NCI-H1417 treated with DMSO at 0.1 percent for 48 hours (cell line): ENCODE measurements at places on chromosomes 7 and 10.
A peak's percentile ranks its signal among the peaks of the same experiment; 100 is the strongest.

DNA sequence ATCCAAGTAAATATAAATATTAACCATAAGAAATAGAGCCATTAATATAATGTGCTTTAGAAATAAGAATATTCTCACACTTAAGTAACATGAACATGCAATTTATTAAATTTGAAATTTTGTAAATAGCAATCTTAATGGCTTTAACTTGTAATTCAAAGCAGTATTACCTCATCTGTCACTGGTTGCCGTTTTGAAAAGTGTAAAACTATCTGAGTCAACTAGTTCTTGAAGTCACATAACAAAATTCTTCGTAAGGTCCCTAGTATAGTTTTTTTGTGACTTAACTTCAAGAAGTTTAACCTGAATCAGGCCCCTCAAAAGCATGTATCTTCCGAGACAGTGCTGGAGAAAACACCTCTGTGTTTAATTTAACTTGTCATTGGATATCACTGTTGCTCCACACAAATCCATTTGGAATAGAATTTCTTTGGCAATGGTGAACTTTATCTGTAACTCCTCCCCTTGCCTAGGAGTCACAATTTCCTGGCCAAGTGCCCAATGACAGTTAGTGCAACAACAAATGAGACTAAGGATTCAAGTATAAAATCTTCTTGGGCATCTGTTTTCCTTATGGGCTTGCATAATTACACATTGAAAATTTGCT is 47.1 kb downstream of the NT5C2 start:
- DNase-seq: no peak

DNA sequence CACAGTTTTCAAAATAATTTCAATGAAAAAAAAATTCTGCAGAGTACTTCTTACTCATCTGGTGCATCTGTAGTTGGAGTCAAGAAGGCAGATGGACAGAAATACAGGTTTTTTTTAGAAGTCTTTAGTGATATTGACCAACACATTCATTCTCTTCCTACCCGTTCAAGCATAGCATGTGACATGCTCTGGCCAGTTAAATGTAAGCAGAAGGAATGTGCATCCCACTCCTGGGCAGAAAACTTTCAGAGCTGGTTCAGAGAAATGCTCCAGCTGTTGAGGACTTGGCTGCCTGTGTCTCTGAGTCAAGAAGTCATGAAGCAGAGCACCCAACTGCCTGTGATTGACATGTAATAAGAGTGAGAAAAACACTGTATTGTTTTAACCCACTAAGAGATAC is 665.3 kb upstream of the IGFBP3 start:
- no peak for DNase-seq

GRCh38 chr7:81648716-81649115 is 121.1 kb downstream of the HGF start:
- DNase-seq: no peak

DNA sequence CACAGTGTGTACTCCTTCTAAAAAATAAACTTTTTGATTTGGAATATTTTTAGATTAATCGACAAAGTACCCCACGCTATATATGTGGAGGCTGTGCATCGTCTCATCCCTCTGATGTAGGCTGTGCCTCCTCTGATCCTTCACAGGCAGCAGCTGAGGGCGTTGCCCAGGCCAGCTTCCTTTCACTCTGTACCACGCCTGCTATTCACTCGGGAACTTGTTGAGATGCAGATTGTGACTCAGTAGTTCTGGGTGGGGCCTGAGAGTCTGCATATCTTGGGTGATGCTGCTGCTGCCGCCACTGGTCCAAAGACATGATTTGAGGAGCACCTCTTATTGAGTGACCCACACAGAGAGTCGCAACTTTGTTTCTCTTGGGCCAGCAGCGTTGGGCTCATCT is 7.9 kb upstream of the C10orf120 start:
- DNase-seq: no peak

DNA sequence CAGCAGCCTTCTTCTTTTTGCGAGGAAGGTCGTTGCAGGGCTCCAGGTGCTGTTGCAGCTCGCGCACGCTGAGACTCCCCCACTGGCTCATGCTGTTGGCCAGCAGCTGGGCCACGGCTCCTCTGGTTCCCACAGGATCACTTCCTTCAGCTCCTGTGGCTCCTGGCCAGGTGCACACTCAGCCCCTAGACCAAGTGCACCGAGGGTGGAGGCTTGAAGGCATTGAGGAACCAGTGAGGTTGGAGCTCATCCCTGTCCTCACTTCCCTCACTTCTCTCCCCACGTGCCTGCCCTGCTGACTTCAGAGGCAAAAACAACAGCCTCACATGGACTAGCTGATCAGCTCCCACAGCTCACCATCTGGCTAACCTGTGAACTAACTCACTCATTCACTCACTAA is 46.2 kb upstream of the ADRB1 start:
- DNase-seq: no peak

- DNase-seq: no peak
Observed at GRCh38 chr10:52082307-52082706, 231.8 kb upstream of the DKK1 start.

DNA sequence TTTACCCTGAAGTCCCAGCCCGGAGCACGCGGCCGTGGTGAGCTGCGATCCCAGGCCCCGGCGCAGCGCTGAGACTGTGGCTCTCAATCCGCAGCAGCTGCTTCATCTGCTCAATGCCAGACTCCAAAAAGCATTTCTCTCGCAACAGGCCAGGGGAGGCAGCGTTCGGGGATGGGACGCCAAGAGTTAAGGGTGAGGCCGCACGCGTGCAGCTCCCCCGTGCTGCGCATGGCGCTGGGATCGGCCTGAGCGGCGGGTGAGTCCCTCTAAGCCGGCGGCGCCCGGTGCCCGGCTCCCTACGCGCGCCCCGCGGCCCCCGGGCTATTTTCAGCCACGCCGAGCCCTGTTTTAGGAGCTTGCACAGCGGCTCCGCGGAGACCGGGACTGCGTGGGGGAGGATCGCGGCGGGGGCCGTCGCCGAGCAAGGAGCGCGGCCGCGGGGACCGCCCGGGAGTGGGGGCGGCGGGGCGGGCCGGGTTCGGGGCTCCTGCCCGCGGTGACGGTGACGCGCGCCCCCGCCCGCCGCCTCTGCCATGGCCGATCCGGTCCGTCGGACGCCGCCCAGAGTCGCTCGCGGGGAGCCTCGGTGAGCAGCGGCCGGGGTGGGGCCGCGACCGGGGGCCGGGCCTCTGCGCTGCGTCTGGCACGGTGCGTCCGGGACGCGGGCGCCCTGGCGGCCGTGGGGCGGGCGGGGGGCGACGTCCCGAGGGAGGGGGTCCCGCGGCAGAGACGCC is 29.4 kb upstream of the JAKMIP3 start:
- no peak for DNase-seq

DNA sequence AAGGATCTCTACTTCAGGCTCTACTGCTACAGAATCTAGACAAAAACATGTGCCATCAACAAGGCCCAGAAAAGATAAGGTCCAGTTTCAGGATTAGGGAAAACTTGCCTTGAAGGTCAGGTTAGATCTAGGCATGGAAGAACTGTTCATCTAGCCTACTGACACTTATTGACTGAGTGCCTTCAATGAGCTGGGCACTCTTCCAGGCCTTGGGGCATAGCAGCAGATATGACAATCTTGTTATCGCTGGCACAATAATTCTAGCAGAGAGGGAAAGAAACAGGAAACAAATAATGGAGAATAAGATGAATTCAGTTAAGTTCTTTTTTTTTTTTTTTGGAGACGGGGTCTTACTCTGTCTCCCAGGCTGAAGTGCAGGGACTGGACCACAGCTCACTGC is 71.6 kb downstream of the ADCYAP1R1 start:
- DNase-seq: no peak

DNA sequence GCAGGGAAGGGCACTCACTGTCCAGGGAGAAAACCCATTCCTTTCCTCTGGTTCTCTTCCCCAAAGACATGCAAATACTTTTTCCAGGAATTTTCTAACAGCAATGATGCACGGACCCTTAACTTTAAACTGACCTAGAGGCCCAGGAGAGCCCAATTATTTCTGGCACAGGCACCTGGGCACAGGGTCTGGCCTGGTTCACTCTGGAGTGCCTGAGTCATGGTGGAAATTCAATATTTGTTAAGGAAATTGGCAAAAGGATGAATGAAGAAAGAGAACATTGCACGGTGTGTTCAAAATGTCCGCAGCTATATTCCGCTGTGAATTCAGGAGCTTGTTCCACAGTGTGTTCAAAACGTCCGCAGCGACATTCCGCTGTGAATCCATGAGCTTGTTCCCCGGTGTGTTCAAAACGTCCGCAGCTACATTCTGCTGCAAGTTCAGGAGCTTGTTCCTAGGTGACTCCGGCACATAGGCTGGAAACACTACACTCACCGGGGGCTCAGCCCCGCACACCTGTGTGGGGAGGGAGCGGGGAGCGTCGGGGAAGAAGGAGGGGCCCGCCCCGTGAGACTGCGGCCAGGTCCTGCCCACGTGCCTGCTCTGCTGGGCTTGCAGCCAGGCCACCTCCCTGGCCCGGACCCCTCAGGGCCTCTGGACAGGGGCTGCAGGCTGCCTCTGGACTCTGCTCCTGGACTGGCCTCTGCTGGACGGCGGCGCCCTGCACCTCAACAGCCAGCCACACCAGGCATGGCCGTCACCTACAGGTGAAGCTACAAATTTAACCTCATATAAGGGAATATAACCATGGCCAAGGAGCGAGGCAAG is 72.0 kb upstream of the FAM20C start:
- no peak for DNase-seq

DNA sequence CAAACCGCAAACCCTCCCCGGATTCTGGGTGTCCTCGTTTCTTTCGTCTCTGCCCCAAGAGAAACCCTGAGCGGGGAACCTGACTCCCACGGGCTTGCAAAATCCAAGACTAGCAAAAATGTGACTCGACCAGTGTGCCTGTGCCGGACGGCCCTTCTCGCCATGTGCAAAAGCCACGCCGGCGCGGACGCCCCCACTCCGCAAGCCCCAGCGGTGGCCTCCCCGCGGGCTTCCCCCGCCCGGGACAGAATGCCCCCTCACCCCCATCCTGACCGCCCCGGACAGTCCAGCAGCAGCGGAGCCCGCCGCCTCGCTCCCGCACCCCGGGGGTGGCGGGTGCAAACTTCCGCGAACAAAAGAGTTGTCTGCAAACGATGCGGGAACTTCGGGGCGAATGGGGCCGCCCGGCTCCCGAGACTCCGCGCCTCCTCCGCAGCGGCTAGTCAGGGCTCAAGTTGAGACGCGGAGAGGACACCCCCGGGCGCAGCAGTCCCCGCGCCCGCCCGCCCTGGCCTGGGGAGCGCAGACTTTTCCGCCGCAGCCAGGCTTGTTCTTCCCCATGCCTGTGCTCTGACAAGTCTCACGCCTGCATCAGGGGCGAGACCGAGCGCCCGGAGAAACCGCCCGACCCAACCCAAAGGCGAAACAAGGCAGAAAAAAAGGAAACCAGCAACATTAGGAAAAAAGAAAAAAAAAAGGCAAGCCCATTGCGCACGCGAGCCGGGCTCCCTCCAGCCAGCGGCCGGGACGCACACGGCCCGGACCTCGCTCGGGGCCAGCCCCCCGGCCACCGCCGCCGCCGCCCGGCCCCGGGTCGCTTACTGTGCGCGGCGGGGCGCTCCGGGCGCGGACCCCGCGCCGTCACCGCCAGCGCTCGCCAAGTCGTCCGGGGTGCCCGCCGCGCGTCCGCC is 732 bp downstream of the FAM53B start:
- DNase-seq: no peak

DNA sequence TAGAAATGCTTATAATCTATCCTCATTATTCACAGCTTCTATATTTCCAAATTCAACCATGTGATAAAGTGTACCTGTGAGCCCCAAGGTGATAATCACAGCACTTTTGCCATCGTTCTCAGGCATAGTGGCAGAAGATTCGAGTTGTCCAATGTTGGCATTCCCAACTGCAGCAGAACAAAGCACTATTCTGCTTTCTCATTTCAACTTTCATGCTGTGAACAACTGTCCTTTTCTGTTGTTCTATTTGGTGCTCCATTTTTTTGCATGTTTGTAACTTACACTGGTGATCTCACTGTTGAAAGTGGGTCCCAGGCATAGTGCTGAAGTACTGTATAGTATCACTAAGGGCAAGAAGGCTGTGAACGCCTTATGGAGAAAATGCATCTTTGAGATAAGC is 438.2 kb downstream of the PAXIP1 start:
- DNase-seq: no peak

GRCh38 chr7:44622342-44623151 is 16.1 kb downstream of the OGDH start:
- DNase-seq: no peak

- no peak for DNase-seq
Observed at GRCh38 chr10:112793202-112793921, 156.7 kb upstream of the TCF7L2 start.

GRCh38 chr10:76998451-76998850 is 639.2 kb downstream of the KCNMA1 start:
- DNase-seq: no peak

DNA sequence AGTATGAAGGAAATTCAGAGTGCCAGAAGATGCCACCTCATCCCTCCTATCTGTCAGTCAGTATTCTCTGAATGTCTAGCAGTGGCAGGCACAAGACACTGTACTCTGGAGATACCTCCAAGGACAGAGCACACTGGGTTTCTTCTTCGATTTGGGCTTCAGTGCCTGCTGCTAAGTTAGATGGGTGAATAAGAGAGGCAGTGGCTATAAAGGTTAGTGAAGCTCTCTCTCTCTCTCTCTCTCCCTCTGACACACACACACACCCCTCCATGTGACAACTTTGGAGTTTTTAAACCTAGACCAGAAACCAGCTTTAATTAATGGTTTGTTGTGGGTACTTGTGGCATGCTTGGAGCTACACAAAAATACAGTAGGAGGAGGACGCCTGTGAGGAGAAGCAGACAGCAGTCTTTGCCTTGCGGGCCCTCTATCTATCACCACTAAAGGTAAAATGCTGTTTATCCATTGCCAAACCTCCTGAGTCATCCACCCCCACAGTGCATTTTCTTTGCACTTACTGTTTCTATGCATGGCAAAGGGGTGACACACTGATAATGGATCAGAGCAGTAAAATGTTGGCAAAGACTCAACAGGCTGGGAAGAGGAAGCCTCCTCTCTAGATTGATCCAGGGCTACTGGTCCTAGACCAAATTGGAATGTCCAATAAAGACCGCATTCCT is 102.5 kb downstream of the TRIL start:
- DNase-seq: no peak

DNA sequence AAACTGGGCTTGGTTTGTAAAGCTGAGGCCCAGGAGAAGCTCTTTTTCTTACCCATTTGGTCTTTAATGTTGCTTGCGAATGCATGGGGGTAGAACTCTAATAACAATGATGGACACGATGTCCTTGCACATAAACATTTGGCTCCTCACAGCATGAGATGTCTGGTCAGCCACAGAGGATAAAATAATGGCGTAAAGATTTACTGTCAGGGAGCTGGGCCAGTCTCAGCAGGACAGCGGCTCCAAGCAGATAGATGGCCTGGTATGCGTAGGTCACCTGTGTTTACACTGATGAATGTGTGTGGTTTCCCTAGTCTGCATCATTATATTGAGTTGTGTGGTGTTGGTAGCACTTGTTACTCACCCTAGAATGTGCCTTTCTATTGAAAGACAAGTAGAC is 537.4 kb downstream of the CNTNAP2 start:
- peak; percentile 86 for DNase-seq

GRCh38 chr7:40058636-40059035 is 75.8 kb downstream of the MPLKIP start:
- no peak for DNase-seq
